ENCODE measurements at places on chromosomes 16 and 17.

DNA sequence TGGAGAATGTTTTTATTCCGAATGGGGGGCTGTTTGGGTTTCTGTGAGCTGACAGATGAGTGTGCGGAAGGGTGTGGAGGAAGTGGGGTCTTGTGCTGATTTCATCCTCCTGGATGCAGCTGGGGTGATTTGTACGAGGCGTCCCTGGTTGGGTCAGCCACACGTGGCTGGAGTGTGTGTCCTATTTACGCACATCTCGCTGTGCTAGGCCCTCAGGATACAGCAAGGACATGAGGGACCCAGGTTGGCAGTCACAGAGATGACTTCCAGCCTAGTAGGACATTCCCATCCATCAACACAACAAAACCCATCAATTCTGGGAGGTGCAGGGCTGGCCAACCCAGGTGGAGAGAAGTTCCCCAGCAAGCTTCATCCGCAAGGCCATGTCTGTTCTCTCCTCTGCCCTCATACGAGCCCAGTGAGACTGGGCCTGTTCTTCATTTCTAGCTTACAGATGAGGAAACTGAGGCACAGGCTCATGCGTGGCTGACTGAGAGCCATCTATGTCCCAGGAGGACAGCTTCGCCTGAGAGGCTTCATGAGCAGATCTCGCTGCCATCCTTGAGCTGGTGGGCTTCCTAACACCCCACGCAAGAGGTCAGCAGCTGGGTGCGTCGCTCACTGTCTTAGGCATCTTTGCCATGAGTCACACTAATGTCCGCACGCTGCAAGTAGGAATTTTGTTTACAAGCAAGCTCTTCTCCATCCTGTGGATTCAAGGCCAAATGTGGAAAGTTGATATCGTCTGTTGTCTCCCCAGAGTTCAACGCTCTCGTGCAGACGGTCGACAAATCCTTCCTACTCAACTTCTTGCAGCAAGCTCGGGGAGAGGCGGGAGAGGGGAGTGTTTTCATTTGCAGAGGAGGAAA is 24.4 kb downstream of the IRF8 start:
- DNase-seq = no peak

GRCh38 chr17:27456681-27457359 is 572 bp downstream of the KSR1 start:
- DNase-seq = no peak

DNA sequence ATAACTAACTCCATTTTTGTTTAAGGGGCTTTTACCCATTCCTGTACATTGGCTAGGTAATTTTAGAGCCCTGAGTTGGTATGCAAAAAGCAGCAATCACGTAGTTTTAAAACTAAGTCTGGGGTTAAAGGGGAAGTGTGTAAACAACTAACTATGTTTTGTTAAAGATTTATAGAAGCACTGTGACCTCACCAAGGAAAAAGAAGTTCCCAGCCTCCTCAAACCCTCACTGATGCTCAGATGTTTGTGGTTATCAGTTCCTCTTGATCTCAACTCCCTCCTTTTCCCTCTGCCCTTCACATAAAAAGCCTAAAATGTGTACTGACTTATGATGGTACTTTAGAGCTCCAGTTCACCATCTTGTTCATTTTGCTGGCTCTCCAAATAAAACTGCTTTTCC is 119.9 kb upstream of the IRX6 start:
- no peak for DNase-seq

GRCh38 chr16:16184594-16184993 is 38.7 kb downstream of the ABCC6 start:
- DNase-seq = no peak

- DNase-seq = no peak
Measured at GRCh38 chr16:81830845-81831540, 51.9 kb downstream of the PLCG2 start.

DNA sequence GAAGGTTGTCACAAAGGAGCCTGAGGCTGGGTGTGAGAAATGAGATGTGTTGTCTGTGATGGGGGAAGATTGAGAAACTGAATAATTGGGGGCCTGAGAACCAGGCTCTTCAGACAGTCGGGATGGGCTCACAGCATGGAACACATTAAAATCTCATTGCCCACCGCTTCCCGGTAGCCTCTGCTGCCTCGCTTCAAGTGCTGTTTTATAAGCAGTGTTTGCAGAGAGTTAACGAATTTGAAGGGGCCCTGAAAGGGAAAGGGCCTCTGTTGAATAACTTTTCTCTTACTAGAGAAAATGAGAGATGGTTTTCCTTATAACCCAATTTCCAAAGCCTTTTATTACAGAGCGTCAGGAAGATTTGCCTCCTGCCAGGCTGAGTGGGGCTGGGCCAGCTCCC is 258.8 kb upstream of the ASIC2 start:
- DNase-seq = no peak

- DNase-seq = no peak
Measured at GRCh38 chr17:34755371-34755770, 176.0 kb downstream of the TMEM132E start.

DNA sequence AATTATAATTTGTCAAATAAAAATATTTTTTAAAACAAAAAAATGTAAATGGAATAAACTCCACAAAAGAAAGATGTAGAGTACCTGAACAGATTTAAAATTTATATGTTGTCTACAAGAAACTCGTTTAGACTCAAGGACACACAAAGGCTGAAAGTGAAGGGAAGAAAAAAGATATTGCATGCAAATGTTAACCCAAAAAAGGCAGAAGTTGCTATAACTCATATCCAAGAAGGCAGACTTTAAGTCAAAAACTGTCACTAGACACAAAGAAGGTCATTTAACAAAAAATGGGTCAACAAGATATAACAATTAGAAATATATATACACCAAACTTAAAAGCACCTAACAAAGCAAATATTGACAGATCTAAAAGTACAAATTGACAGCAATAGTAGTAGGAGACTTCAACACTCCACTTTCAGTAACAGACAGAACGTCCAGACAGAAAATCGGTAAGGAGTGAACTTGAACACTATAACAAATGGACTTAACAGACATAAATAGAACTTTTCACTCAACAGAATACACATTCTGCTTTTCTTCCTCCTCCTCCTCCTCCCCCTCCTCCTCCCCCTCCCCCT is 40.8 kb upstream of the MYLK3 start:
- no peak for DNase-seq

DNA sequence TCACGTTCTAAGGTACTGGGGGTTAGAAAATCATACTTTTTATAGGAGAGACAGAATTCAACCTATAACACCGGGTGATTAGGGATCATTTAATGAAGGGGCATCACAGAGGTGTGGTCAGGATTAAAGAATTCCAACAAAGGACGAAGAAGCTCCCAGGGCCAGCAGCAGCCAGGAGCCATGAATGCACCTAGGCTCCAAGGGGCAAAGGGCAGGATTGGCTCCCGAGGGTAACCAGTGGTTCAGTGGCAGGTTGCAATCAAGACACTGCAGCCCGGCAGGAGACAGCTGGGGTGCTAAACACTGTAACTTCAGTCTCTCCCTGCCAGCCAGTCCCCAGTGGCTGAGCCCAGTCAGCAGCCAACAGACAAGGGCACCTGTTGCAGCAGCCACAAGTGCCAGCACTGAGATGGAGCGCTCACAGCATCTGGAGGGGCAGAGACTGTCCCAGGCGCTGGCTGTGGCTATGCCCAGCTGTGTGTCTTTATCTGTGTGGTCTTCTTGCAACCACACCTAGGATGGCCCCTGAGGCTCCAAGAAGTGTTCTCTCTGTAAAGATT is 23.9 kb downstream of the DHRS7C start:
- DNase-seq = no peak

DNA sequence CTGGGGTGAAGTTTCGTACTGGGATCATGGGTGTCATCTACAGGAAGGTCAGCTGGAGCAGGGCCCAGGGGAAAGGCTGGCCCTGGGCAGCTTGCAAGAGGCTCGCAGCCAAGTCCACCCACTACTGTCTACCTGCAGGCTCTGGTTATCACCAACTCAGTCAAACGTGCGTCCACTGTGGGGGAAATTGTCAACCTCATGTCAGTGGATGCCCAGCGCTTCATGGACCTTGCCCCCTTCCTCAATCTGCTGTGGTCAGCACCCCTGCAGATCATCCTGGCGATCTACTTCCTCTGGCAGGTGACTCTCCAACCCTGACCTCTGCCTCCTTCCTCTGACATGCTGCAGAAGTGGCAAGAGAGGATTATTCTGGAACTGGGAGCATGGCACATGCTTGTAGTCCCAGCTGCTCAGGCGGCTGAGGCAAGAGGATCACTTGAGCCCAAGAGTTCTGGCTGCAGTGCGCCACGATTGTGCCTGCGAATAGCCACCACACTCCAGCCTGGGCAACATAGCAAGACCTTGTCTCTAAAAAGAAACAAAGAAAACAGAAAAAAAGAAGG is 29.2 kb downstream of the ABCC3 start:
- no peak for DNase-seq

GRCh38 chr17:77089124-77089490 is 51.7 kb upstream of the SEC14L1 start:
- DNase-seq = no peak

GRCh38 chr17:14744761-14745473 is 444.0 kb downstream of the HS3ST3B1 start:
- DNase-seq = no peak

DNA sequence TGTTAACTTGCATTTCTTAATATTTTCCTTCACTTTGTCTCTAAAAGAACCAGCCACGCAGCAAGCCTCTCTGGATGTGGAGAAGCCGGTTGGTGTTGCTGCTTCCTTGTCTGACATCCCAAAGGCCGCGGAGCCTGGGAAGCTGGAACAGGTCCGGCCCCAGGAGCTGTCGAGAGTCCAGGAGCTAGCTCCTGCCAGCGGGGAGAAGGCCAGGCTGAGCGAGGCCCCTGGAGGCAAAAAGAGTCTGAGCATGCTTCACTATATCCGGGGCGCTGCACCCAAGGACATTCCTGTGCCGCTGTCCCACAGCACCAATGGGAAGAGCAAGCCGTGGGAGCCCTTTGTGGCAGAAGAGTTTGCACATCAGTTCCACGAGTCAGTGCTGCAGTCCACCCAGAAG is 22.8 kb downstream of the GINS2 start:
- DNase-seq = no peak

DNA sequence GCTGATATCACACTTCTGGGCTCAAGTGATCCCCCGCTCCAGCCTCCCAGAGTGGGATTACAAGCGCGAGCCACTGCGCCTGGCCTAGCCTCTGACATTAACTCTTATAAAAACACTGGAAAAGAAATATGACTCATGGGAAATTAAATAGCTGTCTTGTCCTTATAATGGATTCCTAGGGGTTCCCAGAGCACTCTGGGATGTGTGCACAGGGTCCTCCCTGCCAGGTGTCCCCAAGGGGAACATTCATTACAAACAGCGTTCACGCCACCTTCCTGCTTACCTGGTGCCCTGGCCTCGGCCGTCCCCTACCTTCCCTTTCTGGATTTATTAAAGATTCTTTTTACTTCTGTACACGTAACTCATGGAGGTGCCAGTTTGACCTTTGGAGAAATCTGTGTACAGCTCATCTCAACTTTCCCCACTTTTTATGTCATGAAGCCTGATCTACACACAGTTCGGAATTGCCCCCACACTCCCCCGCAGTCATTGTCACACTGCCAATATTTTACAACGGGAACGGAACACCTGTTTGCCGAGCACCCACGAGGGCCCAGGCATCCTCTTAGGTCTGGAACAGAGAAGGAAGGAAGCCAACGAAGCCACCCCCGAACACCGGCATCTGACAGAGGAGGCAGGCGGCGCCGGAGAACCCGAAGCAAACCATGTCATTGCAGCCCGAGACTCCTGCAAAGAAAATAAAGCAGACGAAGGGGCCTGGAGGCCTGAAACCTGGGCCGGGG is 39.7 kb upstream of the MEAK7 start:
- no peak for DNase-seq

DNA sequence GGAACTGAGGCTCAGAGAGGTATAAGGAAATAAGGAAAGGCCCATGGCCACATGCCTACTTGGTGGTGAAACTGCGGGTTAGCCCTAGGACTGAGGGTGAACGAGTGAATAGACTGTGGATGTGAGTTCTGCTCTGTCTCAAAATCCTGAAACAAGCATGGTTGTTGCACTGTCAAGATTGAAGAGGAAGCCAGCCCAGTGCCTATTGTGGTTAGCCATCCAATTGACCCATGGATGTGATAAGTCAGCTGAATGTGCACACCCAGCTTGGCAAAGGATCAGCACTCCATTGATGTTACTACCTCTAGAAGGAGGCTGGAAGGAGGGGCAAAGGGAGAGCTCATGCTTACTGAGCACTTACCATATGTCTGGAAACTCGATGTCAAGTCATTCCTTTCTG is 4.5 kb downstream of the TMEM114 start:
- DNase-seq = no peak

DNA sequence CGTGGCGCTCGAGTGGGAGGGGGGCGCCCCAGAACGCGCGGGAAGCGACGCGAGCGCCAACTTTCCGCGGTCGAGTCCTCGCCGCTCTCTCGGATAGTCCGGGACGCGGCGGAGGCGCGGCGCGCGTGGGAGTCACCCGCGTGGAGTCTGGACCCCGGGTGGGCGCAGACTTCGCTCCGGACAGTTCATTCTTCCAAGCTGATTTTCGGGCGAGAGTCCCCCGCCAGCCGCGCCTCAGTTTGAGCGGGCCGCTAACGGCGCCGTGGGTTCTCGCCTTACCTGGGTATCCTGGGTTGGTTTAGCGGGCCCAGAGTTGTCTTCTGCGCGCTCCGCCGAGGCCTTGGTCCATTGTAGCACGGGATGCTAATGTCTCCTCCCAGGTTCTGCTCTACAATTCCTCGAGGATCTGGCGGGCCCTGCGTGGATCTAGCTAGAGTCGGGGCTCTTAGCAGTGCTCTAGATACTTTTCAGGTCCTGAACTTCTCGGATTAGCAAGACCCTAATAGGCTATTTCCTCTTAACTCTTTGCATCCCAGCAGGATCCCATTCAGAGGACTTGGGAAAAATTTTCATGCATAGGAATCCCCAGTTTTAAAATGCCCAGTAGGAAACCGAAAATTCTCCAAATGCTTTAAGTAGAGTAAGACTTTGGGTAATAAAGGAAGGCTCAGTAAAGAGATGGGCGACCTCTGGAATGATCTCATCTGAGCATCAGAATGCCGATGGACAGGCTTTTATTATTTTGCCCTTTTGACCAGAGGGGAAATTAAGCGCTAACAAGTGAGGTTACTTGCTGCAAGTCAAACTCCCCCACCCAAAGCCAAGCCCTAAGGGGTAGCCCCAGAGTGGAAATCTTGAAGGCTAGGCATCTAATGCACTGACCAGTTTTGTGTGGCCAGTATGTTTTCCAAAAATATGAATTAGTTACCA is 537 bp upstream of the GJC1 start:
- no peak for DNase-seq

DNA sequence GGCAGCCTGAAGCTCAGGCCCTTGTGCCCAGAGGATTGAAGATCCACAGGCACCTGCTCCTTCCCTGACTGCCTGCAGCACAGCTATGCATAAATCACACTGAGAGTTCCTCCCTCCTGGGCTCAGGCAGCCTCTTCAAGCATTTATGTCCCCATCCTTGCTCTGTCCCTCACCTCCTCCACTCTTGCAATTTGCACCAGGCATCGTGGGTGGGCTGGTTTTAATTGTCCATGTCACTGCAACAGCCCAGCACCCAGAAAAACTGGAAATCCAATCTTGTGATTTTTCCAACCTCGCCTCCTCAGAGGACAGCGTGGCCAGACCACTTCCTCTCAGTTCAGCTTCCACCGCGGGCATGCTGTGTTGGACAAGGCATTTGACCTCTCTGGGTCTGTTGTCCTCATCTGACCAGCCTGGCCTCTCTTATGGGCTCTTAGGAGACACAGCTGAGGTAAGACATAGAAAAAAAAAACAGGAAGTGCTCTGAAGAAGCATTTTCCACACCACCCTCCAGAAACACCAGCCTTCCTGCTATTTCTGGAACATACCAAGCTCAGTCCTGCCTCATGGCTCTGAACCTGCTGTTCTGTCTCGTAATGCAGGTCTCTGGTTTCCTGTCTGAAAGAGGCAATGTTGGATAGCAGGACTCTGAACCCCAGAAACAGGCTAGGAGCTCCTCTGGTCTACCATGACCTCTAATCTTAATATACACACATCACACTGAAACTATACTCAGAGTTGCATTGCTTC is 8.3 kb downstream of the TMEM114 start:
- no peak for DNase-seq
